IPS DF 6.9 (cell line): ENCODE measurements at places on chromosomes 6 and 20.

- DNase-seq = no peak
Observed at GRCh38 chr6:130164251-130164650, 58.5 kb downstream of the SAMD3 start.

GRCh38 chr6:2155206-2155605, 90.2 kb downstream of the GMDS start:
- DNase-seq = no peak

GRCh38 chr20:49787371-49788357, 25.0 kb upstream of the SLC9A8 start:
- DNase-seq = no peak

DNA sequence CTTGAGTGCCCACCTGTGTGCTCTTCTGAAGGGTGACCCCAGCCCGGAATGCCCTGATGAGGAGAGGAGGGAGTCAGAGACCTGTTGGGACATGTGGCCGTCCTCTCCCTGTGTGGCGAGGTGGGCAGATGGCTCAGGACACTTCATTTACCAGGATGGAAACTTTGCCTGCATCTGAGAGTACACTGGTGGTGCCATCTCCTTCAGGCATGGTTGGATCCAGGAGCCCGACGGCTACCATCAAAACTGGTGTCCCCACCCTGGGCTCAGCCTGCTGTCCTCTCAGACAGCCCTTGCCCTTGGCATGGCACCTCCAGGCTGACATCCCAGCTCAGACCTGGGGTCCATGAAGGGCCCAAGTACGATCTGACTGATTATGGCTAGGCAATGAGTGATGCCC, 7.0 kb upstream of the OSBPL2 start:
- no peak for DNase-seq

DNA sequence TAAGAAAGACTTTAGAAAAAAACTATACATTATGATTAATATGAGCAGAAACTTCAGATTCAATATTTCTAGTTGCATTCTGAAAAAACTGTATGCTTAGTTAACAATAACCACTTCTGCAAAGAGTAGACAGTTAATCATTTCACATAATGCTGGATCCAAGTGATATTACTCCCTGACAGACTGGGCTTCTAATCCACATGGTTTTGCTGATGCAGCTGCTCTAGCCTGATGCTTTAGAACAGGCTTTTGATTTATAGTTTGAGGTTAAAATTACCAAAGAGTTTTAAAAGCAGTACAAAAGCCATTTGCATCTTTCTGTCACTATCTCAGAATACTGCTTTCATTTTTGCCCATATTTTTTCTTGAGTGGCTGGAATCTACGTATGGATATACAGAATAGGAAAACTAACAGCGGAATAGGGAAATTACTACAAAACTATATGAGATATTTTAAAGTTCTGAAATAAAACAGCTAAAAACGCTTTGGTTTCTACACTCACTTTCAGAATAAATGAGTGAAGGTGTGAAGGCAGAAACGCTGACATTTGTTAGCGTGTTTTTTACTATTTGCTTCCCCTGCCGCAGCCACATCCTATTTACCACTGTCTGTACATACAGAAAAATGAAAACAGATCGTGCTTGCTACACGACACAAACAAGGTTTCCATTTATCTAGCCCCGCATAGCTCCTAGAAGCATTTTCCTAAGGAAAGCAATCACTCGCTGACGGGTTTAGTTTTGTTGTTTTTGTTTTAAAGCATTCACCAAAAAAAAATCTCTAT, 61.7 kb downstream of the METTL24 start:
- DNase-seq = no peak

DNA sequence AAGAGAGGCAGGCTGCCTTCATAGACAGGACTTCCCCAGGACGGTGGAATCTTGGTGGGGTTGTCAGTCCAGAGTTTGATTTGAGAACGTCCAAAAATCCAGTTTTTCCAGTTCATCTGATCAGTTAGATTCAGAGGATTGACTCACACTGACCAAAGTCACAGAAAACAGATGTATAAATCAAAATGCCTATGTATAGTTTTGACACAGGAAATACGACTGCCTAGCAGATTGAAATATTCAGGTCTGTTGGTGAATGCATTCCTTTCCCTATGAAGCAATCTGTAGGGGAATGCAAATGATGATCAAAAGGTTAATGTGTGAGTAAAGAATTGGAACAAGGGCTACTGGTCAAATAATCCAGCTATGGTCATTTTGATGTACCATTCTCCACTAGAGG, 29.7 kb upstream of the GFOD1 start:
- DNase-seq = no peak

- no peak for DNase-seq
Observed at GRCh38 chr6:3540253-3540820, 83.5 kb upstream of the SLC22A23 start.

- DNase-seq = no peak
Observed at GRCh38 chr20:60283281-60283680, 325.1 kb downstream of the CDH26 start.

DNA sequence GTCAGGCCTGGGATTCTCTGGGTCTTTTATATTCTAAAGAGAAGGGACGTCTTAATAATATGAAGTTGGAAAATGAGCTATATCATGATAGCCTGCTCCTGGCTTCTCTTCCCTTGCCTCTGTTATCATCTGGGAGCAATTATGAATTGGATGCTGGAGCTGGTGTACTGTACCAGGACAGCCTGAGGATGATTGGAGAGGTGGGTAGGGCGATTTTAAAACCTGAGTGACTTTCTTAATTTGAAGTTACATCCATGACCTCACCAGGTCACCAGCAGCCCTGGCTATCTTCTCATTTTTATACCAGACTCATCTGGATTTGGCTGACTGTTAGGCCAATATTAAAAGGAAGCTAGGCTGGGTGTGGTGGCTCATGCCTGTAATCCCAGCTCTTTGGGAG, 317.6 kb downstream of the CLIC5 start:
- no peak for DNase-seq

- DNase-seq = no peak
Observed at GRCh38 chr20:51116765-51117686, 94.1 kb upstream of the KCNG1 start.

DNA sequence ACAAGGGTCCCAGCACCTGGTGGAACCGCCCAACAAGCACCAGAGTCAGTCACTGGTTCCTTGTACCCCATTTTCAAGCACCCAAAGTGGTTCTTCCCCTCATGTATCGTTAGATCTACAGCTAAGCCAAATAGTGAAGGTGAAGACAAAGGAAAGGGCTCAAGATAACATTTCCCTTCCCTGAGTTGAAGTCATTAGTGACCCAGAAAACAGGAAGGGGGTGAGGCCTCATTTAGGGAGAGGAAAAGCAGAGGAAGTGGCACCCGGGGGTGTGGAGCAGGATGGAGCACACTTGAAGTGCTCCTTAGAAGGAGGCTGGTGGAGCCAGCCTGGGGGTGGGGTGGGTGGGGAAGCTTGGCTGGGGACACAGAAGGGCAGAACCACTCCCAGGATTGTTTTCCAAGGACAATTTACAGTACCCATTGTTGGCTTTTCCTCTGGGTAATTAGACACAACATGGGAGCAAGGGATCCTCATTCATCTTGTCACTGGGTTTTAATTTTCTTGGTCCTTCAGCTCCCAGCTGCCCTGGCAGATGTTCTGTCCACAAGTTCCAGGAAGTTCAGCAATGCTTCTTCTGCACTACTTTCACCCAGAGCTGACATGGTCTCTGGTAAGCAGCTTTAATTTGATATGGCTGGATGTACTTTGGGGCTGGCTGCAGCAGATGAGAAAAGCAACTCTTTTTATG, 73.3 kb upstream of the CD93 start:
- DNase-seq = no peak
